ENCODE measurements at places on chromosomes 5 and 9.

GRCh38 chr9:16099732-16100536, 547.1 kb downstream of the CCDC171 start:
- no peak for DNase-seq

DNA sequence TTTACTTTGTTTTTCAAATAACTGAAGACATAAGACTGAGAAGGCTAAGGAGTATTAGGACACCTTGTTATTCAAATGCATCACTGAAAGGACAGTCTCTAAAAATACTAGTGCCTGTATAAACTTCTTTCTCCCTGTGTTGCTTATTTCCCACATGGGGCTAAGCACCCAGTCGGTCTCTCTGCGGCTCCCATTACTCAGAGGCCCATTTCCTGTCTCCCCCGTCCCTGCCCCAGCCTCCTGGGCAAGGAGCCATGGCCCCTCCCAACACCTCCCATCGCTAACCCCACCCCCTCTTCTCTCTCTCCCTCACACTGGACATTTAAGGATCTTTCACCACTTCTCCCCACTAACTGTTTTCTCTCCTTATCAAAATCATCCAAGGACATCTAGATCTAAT, 81.9 kb downstream of the EBF1 start:
- DNase-seq, result no peak

DNA sequence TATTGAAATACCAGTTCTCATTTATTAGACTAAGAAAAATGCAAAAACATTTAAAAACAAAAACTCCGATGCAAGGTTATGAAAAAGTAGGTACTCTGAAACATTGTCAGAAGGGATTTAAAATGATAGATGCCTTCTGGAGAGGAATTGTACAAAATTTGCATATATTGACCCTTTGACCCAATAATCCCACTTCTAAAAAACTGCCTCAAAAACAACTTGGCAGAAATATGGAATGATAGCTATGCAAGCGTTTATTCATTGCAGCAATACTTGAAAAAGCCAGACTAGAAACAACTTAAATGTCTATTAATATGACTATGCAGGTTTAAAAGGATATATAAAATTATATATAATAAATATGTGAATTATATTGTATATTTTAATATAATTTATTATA, 118.4 kb downstream of the PLK2 start:
- no peak for DNase-seq

GRCh38 chr9:99008203-99008602, 64.5 kb downstream of the COL15A1 start:
- DNase-seq, result no peak

DNA sequence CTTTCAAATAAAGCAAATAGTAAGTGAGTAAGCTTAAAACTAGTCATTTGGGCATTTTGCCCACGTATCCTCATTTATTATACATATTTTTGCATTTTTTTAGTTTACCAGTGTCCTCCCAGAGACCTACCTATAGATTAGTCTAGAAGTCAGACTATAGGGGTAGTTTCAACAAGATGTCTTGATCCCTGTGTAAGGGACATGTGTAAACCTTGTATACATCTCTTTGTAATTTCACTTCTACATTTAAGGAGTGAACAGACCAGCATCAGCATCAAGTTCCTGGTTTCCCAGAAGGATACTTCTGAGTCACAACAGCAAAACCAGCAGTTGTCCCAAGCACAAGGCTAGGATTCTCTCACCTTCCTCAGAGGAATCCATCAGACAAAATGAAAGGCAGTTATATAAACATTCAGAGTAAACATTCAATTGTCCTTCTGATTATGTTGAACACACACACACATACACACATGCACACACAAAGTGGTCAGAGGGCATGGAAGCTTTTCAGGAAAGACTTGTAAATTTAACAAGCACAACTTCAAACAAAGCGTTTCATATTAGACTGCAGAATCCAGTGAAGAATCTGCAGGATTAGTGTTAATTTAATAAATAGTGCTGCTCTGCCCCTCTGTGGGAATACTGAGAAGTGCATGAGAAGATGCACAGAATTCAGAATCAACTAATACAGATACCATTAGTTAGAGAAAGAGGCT, 55.4 kb downstream of the HINT1 start:
- no peak for DNase-seq

- DNase-seq, result no peak
Measured at GRCh38 chr5:149724130-149724840, 5.8 kb upstream of the PPARGC1B start.

DNA sequence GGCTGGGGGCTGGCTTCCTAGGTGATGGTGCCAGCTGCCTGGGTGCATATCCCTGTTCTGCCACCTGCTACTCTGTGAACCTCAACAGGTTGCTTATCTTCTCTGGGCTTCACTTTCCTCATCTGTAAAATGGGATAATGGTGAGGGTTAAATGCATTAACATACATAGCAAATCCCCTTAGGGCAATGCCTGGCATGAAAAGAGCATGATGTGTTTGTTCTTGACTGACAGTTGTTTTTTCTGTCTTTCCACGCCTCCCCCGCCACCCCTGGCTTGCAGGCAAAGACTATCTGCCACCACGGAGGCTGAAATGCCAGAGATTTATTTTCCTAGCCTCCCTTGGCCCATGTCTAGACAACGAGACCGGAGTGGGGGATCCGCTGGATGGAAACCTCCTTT, 280.5 kb downstream of the NSG2 start:
- DNase-seq, result no peak

- DNase-seq, result no peak
Measured at GRCh38 chr5:55868846-55869245, 17.7 kb downstream of the IL31RA start.

DNA sequence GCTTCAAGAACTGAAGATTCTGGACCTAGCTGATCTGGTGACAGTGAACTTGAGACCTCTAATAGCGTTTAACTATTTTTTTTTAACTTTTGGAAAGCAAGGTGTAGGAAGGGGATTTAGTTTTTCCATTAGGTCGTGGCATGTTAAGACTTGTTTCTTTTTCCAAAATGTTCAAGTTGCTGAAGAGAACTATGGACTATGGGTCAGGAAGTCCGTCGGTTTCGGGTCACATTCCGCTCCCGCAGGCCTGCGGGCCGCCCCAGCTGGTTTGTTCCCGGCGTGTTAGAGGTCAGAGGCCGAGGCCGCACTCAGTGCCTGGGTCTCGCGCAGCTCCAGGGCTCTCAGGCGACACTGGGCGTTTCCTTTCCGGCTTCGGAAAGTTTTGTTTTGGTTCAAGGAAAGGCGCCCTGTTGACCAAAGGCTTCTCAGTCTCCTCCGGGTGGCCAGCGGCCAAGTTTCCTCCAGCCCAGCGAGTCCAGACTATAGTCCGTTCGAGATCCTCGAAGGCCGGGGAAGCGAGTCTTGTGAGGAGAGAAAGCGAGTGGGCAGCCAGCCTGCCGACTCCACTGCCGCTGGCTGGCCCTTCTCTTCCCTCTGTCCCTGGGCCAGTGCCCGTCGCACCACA, 586 bp upstream of the FCHO2 start:
- no peak for DNase-seq

Measured in NCI-H524 treated with DMSO at 0.1 percent for 48 hours (cell line).